ENCODE measurements at places on chromosomes 5 and 9. TPM values are rescaled to one million over a fixed set of nuclear protein-coding genes. Genes with fewer than 3 reads are reported as not detected.

GLRA1 gene
- total RNA-seq: not detected

ADRA1B gene
- total RNA-seq: not detected

IL4 gene
- total RNA-seq: not detected

FER gene
- 34.2 TPM for total RNA-seq

BSPRY gene
- total RNA-seq: 6.1 TPM

RAD23B gene
- total RNA-seq: 126 TPM

All from nasal cavity respiratory epithelium epithelial cell of viscerocranial mucosa (primary cell).